Activated T-helper 1 cell treated with anti-CD3 and anti-CD28 coated beads, Interleukin-2, amount 50 U/mL, for 16 hours (primary cell): ENCODE measurements at places on chromosomes 13 and 19.

- DNase-seq, result no peak
These were observed 6.7 kb downstream of the DBP start for GRCh38 chr19:48630296-48631063.

GRCh38 chr13:66214467-66214866 lies 1015.7 kb downstream of the PCDH9 start:
- DNase-seq, result no peak

- DNase-seq, result no peak
These were observed 25.1 kb downstream of the SIPA1L3 start for GRCh38 chr19:37931881-37932655.

- DNase-seq, result no peak
These were observed 371.1 kb downstream of the PCDH9 start for GRCh38 chr13:66859078-66859477.

- DNase-seq, result no peak
These were observed 358.7 kb downstream of the RFC3 start for GRCh38 chr13:34176633-34177032.

GRCh38 chr13:32790731-32791130 lies 204.5 kb downstream of the PDS5B start:
- no peak for DNase-seq

DNA sequence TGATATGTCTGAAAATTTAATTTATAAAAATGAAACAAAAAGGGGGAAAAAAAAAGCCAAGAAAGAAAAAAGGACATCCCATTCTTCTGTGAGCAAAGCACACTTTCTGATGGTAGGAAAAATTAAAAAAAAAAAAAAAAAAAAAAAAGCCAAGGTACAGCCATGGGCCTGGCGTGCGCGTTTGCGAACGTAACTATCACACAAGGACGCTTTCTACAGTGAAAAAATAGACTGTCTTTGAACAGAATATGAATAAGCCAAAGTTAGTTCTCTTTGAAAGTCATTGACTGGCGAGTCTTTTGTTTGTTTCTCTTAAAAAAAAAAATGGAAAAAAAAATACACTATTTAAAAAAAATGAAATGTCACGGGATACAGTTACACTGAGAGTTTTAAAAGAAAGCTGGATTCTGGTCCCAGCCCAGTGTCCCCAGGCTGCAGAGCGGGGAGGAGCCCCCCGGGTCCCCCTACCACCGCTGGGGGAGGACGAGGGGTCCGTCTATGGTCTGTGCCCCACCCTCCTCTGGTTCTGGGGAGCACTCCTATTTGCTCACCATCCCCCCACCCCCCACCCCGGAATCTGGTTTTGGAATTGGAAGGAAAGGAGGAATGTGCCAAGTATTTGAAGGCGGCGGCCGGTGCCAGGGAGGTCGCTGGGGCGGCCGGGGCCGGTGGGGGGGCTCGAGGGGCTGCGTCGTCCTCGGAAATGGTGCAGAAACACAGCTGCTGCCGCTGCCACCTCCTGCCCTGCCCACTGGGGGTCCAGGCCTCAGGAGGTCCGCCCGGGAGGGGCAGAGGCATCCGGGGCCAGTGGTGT lies 134.5 kb downstream of the PTPRS start:
- DNase-seq, result no peak
